ENCODE measurements at places on chromosomes 1 and 21.

- no peak for DNase-seq
These were observed 11.7 kb upstream of the HES5 start for GRCh38 chr1:2541619-2542245.

DNA sequence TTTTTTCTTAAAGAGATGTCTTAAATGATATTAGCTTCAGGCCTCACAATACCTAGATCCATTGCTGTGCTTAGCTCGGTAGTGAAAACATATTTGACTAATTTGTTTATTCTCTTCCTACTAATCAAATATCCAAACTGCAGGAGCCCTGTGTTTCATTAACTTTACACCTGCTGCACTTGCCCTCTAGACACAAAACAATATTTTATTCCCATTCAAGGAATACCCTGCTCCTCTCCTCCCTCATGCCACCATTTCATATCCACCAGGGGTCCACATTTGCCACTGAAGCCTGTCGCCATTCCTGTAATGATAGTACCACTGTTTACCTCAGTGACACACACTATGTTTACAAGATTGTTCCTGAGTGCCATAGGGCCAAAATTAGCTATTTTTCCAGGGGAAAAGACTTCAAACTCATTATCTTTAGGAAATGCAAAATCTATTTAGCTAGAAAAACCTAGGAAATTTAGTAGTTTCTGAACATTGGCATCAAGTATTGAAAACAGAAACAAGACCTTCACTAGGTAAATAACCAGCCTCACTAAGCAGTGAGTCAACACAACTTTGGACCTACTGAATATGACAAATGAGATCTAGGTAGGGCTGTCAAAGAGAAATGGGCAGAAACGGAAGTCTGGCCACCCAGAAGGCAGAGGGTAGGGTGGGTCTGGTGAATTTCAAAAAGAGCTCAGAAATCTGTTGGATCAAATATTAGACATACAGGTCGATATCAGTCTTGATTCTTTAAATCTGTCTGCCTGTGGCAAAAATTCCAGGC lies 134.6 kb upstream of the KCNK1 start:
- no peak for DNase-seq

GRCh38 chr21:41167348-41168342 lies at the start of gene BACE2:
TSS of gene BACE2 (plus strand) at chr21:41168160. CDS start at chr21:41168264, 104 bp downstream.
- DNase-seq = no peak

DNA sequence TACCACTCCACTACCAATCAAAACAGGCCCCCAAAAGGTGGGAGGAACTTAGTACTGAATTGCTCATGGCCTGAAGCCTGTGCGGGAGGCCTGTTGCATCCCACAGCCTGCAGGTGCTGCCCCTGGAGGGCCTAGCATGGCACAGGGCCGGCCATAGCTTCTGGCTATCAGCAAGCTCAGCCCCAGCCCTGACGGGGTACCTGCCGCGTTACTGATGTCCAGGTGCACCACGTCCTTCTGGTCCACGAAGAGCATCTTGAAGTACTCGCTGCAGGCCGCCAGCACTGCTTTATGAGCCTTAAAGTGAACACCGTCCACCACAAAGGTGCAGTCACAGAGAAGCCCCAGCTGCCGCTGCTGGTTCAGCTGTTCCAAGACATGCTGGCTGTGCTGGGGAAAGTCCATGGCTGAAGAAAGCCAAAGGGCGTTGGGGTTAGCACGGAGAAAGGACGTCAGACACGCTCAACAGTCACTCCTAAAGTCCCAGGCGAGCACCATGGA lies 27.8 kb downstream of the ZBTB17 start:
- no peak for DNase-seq

DNA sequence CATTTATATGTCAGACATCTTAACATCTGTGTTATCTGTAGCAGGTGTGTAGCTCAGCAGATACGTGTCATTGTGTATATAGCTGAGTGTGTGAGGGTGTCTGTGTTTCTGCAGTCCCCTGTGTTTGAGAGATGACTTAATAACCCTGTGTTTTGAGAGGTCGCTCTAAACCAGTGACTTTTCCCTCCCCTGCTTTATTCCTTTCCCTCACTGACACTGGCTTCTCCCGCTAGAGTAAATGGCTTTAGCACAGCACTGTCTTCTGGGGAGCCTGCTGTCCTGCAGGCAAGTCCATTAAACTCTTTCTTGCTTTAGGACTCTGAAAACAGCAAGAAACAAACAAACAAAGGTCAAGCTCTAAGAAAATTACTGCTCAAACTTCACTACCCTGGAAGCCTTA lies 53.0 kb downstream of the VANGL1 start:
- no peak for DNase-seq

- no peak for DNase-seq
These were observed 197.3 kb downstream of the FOXD2 start for GRCh38 chr1:47635111-47635510.

DNA sequence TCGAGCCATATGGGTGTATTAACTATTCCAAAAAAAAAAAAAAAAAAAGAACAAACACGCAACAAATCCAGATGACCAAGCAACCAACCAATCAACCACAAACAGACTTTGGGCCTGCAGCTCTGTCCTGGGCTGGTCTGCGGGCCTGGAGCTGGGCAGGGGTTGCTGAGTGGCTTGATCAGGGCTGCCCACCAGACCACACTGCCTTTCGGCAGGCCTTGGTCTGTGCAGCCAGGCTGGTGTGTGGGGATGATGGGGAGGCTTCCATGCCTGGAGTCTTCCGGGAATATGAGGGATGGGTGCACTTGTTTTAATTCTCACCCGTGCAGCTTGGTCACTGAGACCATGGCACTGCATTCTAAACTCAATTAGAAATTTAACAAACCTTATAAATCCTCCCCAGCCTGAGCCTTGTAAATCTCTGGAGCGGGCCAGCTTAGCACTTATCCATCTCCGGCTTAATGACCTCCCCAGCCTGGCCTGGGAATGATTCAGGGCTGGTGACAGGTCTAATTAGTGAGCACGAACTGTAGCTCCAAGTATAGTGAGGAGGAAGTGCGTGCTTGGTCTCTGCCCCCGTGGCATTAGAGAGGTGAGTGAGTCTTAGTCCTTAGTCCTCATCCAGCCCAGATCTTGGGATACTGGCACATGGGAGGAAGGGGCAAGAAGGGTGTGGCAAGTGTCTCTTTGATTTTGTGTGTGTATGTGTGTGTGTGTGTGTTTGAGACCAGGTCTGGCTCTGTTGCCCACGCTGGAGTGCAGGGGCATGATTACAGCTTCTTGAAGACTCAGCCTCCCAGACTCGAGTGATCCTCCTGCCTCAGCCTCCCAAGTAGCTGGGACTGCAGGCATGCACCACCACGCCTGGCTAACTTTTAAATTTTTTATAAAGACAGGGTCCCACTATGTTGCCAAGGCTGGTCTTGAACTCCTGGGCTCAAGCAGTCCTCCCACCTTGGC lies 74.6 kb upstream of the CSF3R start:
- DNase-seq = no peak

GRCh38 chr1:10673109-10673711 lies 123.2 kb downstream of the CASZ1 start:
- no peak for DNase-seq

GRCh38 chr1:205432116-205432515 lies 10.3 kb upstream of the LEMD1 start:
- no peak for DNase-seq

DNA sequence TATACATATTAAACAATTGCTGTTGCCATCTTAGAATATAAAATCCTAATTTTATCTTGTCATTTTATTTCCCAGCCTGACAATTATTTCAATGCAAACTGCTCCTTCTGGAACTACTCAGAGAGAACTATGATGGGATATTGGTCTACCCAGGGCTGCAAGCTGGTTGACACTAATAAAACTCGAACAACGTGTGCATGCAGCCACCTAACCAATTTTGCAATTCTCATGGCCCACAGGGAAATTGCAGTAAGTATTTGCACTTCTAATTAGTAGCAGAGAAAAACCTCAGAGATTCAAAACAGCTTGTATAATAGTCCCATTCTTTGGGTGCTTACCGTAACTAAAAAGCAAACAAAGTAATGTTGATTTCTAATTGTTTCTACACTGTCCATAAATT lies 167.2 kb downstream of the ADGRL2 start:
- no peak for DNase-seq

DNA sequence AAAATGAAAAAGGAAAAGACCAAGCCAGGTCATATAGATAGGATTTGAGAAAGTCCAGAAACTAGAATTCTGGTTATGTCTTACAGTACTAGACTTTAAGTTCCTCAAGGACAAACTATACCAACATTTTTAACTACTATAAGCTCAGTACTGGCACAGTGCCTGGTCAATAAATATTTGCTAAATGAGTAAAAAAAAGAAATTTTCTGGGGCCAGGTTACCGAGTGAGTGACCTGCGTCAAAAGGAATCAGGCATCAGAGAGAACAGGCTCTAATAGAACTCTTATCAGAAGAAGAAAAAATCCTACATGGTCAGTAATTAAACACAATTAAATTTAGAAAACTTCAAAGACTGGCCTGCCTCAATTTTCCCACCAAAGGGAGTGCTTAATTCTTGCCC lies 23.8 kb upstream of the YRDC start:
- no peak for DNase-seq
